Suppressor macrophage treated with lipopolysaccharide for 1 hour (primary cell): ENCODE measurements at places on chromosomes 4 and X.

DNA sequence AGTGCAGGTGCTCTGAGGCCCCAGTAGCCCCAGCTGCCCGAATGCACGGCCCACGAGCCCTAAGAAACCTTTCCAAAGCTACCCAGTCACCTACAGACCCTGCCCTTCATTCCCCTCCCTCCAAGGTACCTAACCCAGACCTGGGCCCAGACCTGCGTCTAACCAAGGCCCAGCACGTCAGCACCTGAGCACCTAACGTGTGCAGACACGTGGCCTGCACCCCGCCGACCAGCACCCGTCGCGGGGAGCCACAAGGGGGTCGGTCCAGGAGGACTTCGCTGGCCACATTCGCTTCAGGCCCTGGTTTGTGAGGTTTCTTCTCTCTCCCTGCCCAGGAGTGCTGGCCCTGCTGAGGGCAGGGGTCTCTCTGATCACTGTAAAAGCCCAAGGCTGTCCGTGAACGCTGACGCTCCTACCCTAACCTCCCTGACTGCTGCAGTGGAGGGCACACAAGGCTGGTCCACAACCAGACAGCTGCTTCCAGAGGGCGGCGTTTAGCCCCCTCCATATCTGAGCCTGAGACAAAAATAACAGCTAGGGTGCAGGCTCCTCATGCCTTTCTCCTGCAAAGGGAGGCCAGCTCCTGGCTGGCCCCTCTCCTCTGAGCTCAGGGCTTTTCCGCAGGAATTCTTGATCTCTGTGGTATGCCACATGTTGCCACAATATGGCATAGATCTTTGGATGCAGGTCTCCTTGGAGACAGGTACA is 31.8 kb downstream of the WDR1 start:
- DNase-seq, result no peak

DNA sequence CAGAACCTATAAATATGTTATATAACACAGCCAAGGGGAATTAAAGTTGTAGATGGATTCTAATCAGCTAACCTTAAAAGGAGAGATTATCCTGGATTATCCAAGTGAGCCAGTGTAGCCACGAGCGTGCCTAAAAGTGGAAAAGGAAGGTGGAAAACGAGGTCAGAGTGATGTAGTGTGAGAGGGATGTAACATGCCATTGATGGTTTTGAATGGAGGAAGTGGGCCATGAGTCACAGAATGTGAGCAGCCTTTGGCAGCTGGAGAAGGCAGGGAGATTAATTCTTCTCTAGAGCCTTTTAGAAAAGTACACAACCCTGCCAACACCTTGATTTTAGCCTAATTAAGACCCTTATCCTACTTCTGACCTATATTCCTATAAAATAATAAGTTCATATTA is 149.1 kb downstream of the SLC39A8 start:
- DNase-seq, result no peak

GRCh38 chrX:48597353-48598264 is at the start of gene WDR13:
TSS of gene WDR13 (plus strand) at chrX:48597492. CDS start at chrX:48597997, 505 bp downstream.
- DNase-seq, result peak; percentile 90

- no peak for DNase-seq
Observed at GRCh38 chrX:16687514-16687913, 25.0 kb downstream of the CTPS2 start.

- DNase-seq, result peak; percentile 45
Observed at GRCh38 chrX:53287493-53288138, 6.2 kb upstream of the IQSEC2 start.

- no peak for DNase-seq
Observed at GRCh38 chr4:153831245-153831644, 42.4 kb upstream of the SFRP2 start.

GRCh38 chrX:30248854-30249253 is 1.9 kb downstream of the MAGEB1 start:
- DNase-seq, result peak; percentile 6

DNA sequence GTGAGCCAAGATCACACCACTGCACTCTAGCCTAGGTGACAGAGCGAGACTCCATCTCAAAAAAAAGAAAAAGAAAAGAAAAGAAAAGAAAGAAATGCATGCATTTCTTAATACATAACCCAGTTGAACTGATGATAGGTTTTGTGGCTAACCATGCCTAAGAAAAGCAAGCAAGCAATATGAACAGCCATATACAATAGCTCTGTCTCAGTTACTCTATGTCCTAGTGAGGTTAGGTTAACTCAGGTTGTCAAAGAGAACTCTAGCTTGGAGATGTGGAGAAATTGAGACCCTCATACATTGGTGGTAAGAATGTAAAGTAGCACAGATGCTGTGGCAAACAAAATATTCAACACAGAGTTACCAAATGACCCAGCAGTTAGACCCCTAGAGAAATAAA is 167.0 kb upstream of the RASGEF1B start:
- no peak for DNase-seq

DNA sequence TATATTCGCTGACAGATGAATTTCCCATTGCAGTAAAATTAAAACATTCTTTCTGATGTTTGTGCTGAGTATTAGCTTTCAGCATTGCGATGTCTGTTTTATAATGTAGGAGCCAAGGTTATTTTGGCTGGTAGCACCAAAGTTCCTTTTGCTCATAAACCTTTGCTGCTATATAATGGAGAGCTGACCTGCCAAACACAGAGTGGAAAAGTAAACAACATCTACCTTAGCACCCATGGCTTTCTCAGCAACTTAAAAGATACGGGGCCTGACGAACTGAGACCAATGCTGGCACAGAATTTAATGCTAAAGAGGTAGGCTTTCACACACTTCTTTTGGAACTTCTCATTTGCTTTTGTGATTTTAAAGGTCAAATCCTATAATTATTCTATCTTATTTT is 46.0 kb downstream of the WDR19 start:
- DNase-seq, result no peak

DNA sequence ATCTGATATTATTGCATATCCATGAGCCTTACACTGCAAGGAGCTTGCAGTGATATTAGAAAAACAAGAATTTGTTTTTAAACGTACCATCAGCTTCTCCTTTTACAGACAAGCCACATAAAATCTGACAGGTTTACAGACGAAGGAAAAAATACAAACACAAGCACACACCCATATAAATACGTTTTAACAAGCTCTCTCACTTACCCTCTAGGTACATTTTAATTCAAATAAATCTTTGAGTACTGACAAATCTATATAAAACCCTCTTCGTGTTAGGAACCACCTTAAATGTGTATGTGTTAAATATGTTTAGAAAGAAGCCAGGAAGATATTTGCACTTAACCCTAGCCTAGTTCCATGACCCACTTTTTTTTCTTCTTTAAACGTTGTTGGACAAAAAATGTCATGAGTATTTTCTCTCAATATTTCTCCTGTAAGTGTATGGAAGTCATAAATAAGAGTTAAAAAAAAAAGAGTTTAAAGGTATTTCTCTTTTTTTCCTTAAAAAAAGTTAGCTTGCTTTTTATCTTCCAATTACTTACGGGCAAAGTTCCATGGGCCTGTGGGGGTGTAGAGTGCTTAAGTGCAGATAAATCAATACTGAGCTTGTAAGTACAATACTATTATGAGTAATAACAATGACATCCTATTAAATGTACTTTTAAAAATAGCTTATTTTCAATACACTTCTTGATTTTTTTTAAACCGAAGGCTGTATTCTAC is 1.5 kb downstream of the ARAP2 start:
- DNase-seq, result peak; percentile 36

GRCh38 chr4:159937595-159937994 is 834.7 kb downstream of the RAPGEF2 start:
- DNase-seq, result no peak

DNA sequence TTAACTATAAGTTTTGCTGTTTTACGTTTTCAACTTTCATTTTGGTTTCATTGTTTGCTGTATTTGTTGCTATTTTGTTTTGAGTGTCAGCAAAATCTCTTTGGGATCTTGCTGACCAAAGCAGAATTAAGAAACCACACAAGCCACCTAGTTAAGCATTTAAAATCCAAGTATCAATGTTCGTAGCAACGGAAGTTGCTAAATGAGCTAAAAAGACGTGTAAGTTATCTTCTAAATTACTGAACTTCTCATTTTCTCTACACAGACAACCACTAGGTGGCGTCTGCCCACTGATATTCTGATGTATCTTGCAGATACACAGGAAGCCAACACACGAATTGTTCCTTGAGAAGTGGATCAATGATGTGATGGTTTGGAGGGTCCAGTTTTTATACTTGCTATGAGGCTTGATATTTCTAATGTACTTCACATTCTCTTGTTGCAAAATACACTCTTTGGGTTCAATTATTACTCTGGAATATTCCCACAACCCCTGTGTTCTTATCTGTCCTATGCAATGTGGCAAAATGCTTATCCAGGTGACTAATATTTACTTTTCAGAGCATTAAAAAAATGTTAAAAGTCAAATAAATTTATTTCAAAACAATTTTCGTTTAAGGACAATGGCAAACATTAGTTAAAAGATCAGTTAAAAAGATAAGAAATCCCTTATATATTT is 250.5 kb downstream of the TECRL start:
- peak; percentile 75 for DNase-seq

DNA sequence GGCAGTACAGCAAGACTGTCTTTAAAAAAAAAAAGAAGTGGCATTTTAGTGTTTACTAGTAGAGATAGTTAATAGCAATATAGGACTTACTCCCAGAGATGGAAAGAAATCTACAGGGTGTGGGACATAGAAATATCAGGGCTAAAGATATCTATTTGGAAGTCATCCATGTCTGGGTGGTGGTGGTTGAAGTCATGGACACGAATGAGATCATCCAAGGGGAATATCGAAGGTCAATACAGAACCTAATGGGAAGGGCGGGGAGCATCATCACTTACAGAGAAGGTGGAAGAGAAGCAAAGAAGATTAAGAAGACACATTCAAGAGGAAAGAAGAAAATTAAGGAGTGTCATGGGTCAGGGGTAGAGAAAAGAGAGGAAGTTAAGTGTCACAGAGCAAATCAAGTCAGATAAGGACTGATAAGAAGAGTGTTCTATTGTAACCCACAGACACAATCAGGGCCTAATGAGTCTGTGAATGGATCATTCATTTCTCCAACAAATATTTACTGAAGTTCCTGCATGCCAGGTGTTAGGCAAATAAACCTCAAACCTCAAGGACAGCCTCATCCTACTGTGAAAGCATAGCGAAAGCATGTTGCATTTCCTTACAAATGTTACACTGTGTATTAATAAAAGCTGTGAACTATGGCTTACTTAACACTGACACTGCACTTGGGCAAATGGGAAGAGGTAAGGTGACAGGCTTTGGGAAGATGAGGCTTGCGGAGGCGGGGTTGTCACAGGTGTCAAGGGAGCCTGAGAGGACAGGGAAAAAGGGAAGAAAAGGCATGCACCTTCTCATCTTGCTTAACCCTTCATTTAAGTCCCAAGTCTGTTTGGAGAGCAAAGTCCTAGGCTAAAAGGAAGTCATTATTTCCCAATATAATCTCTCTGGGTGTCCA is 65.3 kb downstream of the ELOVL6 start:
- no peak for DNase-seq

DNA sequence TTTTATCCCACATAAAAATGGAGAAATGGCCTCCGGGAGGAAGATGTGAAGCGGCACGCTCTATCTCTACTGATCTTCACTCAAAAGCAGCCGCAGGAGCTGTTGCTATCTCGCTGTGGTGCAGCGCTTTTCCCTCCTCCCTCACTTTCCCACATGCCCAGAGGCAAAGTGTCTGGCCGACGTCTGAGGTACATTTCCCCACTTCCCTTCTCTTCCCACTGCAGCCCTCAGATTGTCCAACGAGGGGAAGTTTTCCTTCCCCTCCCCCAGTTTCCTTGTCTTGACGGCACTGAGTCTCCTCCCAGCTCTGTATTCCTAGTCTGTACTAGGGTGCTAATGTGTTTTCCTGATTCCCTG is 660 bp upstream of the COL25A1 start:
- DNase-seq, result peak; percentile 31
